ENCODE measurements at places on chromosomes 16 and 17.

GRCh38 chr16:16042076-16042475, 92.7 kb downstream of the ABCC1 start:
- DNase-seq: no peak

DNA sequence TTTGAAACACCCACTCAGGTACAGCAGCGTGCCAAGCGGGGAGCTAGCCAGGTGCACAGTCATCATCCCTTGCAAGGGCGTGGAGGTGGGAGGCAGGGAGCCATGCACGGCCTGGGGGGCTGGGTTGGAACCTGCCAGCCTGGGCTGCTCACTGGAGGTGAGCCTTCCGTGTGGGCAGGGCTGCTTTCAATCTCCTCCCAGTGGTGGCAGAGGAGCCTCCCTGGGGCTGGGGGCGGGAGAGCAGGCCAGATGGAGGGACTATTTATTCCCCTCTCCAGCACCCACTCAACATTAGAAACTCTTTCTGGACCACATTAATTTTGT, 90.3 kb downstream of the KATNIP start:
- DNase-seq: no peak

- DNase-seq: no peak
Measured at GRCh38 chr17:1484676-1485422, 7.6 kb downstream of the MYO1C start.

- DNase-seq: no peak
Measured at GRCh38 chr16:53980675-53981074, 276.7 kb downstream of the FTO start.

- DNase-seq: no peak
Measured at GRCh38 chr16:5671421-5671820, 573.8 kb upstream of the EEF2KMT start.

DNA sequence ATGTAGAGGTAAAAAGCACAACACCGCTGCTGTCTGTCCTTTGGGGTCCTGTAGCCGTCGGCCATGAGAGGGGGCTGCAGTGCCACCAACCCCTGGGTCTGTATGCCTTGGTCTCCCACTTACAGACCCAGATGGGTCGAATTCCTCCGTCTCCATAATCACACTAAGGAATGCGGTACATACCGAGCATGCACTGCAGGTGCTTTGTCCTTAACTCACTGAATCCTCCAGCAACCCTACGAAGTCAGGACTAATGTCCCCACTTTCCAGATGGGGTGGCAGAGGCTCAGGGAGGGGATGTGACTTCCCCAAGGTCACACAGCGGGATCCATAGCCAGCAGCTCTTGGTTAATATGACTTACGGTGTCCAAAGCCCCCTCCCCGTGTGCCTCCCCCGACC, 219.9 kb upstream of the CIBAR2 start:
- DNase-seq: no peak

GRCh38 chr16:88810912-88811768, 588 bp downstream of the APRT start:
- DNase-seq: peak; percentile 44

DNA sequence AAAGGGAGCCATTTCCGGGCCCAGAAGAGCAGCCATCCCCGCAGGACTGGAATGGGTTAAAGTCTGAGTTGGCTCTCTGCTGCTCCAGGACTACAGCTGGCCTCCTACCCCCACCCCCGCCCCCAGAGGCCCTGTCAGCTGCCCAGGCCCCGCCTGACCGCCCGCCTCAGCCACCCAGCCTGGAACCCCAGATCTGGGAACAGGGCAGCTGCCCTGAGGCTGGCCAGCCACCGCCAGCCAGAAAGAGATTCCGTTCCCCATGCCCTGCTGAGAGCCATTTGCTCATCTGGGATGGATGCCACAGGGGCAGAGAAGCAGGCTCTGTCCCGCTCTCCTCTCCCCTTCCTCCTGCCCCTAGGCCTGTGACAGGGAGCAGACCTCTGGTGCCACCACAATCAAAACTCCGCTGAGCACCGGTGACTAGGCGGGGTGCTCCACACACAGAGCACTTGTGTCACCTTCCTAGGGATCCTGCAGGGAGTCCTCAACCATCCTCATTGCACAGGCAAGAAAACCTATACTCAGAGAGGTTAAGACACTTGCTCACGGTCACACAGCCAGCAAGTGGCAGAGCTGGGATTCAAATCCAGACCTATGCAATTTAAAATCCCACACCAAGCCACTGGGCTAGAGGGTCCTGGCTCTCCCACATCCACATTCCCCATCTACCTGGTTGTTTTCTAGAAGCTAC, 44.1 kb downstream of the ZNF423 start:
- no peak for DNase-seq

GRCh38 chr16:84348386-84348888, 19.9 kb upstream of the ATP2C2 start:
- no peak for DNase-seq

DNA sequence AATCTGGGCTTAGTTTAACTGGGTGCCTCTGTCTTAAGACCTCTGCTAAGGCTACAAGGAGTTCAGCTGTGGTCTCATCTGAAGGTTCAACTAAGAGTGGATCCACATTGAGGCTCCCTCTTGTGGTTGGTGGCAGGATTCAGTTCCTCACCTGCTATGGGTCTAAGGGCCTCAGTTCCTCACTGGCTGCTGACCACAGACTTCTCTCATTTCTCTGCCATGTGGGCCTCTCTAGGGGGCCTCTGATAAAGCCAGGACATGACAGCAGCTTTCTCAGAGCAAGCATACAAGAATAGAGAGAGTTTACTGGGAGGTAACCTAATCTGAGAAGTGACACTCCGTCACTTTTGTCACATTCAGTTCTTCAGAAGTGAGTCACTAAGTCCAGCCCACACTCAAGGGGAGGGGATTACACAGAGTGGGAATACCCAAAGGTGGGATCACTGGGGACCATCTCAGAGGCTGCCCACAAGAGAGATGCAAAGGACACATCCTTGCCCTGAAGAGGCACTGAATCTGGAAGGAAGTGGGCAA, 19.2 kb upstream of the ABAT start:
- DNase-seq: no peak

GRCh38 chr16:75309156-75309555, 57.7 kb upstream of the BCAR1 start:
- no peak for DNase-seq

DNA sequence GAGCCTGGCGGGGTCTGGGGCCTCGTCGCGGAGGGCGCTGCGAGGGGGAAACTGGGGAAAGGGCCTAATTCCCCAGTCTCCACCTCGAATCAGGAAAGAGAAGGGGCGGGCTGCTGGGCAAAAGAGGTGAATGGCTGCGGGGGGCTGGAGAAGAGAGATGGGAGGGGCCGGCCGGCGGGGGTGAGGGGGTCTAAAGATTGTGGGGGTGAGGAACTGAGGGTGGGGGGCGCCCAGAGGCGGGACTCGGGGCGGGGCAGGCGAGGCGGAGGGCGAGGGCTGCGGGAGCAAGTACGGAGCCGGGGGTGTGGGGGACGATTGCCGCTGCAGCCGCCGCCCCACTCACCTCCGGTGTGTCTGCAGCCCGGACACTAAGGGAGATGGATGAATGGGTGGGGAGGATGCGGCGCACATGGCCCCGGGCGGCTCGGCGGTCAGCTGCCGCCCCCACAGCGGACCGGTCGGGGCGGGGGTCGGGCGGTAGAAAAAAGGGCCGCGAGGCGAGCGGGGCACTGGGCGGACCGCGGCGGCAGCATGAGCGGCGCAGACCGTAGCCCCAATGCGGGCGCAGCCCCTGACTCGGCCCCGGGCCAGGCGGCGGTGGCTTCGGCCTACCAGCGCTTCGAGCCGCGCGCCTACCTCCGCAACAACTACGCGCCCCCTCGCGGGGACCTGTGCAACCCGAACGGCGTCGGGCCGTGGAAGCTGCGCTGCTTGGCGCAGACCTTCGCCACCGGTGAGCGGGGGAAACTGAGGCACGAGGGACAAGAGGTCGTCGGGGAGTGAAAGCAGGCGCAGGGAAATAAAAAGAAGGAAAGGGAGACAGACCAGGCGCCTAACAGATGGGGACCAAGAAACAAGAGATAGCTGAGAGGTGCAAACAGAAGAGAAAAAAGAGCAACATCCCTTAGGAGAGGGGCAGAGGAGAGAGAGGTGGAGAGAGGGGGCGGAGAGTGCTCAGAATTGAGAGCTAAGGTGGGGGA, at the start of gene PNMT:
Gene PNMT, plus strand, starts transcription at position 509 of the 980 bp plus-strand sequence. Its CDS starts 23 bp downstream, at position 532.
- no peak for DNase-seq

- no peak for DNase-seq
Measured at GRCh38 chr17:1560101-1560857, 2.3 kb downstream of the PITPNA start.

DNA sequence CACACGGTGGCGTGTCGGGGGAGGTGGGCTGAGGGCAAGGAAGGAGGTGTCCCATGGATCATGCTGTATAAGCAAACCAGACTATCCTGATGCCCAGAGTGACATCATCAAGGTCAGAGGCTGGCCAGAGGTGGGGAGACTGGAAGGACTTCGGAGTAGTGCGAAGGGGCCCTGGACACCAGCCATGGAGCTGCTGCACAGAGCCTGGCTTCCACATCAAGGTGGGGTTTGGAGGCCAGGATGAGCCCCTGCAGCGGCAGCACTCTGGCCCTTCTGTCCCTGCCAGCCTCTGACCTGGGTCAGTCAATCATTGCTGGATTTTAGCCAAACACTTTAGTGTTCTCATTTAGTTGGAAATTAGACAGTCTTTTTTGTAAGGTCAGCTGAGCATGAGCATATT, 34.8 kb downstream of the MED13 start:
- DNase-seq: no peak

DNA sequence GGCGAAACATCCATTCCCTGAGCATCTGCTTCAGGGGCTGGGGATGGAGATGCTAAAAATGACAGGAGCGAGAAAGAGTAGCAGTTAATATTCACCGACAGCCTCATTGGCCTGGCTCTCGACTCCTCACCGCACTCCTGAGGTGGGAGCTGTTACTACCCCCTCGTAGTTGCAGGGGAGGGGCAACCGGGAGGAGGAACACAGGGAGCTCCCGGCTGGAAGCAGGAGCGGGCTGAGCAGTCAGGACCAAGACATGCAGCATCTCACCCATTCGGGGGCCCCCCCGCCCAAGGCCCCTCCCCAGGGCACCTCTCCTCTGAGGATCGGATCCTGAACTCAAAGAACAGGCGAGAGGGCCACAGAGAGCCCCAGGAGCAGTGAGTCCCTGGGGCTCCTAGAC, 4.5 kb upstream of the ACSF3 start:
- no peak for DNase-seq
